ENCODE measurements at places on chromosomes 7 and 10.

- DNase-seq, result no peak
Observed at GRCh38 chr10:124708246-124708779, 35.9 kb downstream of the FAM53B start.

- no peak for DNase-seq
Observed at GRCh38 chr10:59752278-59752940, 846 bp downstream of the MRLN start.

GRCh38 chr7:36130236-36130945 is 22.7 kb upstream of the EEPD1 start:
- DNase-seq, result no peak

DNA sequence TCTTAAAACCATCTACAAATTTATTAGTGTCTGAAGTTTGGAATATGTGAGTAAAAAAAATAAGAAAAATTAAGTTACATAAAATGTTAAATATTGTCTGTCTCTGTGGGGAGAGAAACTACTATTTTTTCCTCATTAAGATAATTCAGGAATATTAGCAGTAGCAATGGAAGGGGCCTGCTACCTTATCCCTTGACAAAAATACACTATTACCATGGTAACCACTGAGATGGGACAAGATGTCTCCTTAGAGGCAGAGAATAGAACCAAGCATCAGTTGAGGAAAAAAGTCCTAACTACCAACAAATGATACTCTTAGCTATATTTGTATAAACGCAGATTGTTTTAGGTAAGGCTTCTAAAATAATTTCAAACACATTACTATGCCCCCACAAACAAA is 150.7 kb upstream of the LSM8 start:
- DNase-seq, result no peak

DNA sequence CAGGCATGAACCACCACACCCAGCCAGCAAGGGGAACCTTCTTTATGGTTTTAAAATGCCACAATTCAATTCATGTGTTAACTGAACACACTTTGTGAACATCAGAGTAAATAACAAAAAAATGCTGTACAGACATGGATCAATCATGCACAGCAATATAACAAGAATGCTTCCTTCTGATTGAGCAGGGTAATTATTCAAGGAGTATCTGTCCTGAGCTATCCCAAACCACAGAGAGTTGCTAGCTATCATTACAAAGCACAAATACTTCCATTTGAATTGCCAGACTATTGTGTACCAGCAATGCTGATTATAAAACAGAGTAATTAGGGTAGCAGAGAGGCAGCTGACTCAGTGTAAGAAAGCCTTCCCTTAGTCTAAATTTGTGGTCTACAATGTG is 11.3 kb upstream of the RHOBTB1 start:
- DNase-seq, result no peak

DNA sequence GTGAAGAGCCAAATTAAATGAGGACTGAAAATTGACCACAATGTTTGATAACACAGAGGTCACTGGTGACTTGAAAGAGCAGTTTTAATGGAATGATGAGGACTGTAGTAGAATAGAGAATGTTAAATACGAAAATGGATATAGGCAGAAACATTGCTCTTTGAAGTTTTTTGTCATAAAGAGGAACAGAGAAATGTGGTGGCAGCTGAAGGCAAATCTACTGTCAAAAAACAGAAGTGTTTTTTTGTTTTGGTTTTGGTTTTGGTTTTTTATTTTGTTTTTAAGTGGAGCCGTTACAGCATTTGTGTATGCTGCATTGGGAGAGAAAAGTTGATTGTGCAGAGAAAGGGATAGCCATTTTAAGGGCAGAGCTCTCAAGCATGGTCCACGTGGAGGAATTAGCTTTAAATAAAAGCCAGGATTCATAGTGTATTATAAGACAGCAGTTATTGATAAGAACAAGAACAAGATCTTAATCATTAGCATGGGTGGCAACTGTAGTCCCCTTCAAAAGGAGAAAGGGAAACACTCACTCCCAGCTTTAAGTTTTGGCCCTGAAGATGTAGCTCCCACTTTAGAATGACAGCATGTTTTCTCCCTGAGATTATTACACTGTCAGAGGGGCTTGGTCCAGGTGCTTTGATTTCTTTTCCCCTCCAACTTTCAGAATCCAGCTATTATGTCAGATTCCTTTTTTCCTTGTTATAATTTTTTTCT is 156.7 kb upstream of the BET1 start:
- DNase-seq, result no peak

- no peak for DNase-seq
Observed at GRCh38 chr7:120723465-120724385, 134.2 kb downstream of the TSPAN12 start.

DNA sequence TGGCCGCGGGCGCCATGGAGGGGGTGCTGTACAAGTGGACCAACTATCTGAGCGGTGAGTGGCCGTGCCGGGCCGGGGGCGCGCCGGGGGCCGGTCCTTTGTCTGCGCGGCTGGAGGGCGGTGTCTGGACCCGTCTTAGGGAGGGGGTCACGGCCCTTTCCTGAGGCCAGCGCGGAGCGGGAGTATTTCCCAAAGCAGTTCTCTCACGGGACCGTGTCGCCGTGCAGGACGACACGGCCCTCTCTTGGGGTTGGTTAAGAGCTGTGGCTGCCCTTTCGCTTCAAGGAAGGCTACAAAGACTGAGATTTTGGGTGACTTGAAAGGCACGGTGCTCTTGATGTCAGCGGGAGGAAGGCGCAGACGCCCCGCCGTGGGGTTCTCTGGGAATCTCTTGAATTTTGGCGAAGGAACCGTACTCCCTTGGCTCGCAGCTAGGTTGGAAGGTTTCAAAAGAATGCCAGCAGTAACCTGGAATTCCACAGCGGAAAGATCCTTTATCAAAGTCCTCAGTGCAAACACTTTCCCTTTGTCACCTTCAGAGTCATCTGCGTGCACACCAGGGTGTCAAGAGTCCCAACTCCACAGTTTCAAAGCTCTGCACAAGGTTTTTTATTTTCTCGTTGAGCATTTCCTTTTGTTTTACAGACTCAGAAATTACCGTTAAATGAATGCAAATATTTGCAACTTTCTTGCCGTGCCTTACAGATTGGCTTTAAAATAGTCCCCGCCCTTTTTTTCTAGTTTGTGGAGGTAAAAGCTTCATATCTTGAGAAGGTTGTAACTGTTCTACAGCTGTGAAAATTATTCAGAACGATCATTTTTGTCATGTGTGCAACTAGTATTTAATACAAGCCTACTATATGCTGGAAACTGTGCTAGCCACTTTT is 780 bp downstream of the PLEKHA8 start:
- DNase-seq, result peak; percentile 34

- DNase-seq, result no peak
Observed at GRCh38 chr10:25441270-25441669, 266.5 kb downstream of the GPR158 start.

DNA sequence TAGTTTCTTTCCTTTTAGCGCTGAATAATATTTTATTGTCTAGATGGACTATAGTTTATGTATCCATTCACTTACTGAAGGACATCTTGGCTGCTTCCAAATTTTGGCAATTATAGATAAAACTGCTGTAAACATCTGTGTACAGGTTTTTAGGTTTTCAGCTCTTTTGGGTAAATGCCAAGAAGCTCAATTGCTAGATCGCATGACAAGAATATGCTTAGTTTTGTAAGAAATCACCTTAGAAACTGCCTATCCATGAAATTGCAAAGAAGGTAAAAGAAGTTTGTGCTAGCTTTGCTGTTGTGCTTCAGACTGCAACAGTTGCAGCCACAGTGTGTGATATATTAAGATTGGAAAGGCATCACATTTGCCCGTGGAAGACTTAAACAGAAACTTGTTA is 103.2 kb upstream of the TNS3 start:
- DNase-seq, result no peak

DNA sequence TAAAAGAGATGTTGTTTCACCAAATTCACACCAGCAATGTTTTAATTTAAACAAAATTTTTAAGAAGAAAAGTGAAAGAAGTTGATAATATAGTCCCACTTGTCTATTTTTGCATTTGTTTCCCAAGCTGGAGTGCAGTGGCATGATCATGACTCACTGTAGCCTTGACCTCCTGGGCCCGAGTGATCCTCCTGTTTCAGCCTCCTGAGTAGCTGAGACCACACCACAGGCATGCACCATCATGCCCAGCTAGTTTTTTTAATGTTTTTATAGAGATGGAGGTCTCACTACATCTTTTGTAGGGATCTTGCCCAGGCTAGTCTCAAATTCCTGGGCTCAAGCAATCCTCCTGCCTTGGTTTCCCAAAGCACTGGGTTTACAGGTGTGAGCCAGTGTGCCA is 14.1 kb upstream of the NDUFA5 start:
- peak; percentile 17 for DNase-seq

GRCh38 chr10:100535338-100535714 is 417 bp upstream of the HIF1AN start:
- no peak for DNase-seq

DNA sequence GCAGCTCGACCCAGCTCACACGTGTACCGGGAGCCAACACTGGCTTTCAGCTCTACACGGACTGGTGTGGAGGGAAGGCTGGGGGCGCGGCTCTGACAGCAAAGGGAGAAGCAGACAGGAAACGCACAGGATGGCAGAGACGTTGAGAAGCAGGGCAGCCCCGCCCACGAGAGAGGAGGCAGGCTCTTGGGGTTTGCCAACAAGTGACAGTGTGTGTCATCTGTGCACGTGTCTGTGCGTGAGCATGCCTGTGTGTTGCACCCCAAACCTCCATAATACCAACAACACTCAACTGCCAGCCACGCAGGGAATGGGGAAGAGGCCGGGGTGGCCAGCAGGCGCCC is 64.4 kb upstream of the PDGFA start:
- no peak for DNase-seq

DNA sequence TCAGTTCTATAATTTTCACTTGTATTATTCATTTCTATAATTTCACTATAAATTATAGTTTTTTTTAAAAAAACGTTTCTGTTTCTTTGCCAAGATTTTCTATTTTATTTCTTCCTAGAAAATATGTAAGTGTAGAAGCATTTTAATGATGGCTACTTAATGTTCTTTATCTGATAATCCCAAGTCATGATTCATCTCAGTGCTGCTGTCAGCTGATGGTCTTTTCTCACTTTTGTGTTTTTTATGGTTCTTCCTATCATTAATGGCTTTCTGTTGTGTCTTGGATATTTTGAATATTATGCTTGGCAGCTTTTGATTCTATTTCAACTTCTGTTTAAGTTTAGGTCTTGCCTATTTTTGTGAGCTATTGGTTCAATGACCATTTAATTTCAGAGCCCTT is 268.6 kb downstream of the BAMBI start:
- DNase-seq, result no peak

DNA sequence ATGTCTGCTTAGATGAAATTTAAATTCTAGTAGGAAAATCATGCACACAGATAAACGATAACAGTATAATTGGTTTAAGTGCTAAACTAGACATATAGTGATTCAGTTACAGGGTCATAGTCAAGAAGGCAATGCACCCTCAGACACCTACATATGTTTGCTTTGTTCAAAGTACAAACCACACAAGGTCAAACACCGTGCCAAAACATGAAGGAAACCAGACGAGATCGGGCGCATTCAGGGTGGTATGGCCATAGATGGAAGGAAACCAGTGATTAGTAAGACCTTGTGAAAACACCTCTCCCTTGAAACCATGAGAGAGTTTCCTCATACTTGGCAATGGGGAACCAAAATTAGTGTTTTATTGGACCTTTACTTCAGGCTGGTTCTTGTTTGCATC is 906.9 kb downstream of the PCDH15 start:
- DNase-seq, result peak; percentile 58

DNA sequence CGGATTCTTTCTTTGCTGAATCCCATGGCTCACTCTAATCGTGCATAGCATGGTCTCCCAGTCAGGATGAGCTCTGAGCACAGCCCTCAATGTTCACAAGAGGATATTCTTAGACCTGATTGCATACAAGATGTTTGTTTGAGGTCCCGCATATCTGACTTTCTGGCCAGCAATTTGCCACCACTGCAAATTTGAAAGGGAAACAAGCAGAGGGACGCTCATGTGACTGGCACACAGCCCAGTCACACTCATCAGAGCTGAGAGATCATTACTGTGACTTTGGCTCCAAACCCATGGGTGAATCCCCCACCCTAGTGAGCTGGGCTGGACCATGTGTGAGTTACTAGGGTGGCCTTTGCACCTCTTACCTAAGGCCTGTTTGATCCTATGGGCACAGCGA is 9.9 kb downstream of the TAS2R41 start:
- peak; percentile 27 for DNase-seq

- DNase-seq, result no peak
Observed at GRCh38 chr7:120274899-120275298, 1.9 kb downstream of the KCND2 start.

- DNase-seq, result no peak
Observed at GRCh38 chr7:152956006-152956405, 196.5 kb downstream of the ACTR3B start.

GRCh38 chr7:157499121-157499834 is 162.5 kb downstream of the DNAJB6 start:
- no peak for DNase-seq

- no peak for DNase-seq
Observed at GRCh38 chr7:17512181-17512675, 213.8 kb downstream of the AHR start.

DNA sequence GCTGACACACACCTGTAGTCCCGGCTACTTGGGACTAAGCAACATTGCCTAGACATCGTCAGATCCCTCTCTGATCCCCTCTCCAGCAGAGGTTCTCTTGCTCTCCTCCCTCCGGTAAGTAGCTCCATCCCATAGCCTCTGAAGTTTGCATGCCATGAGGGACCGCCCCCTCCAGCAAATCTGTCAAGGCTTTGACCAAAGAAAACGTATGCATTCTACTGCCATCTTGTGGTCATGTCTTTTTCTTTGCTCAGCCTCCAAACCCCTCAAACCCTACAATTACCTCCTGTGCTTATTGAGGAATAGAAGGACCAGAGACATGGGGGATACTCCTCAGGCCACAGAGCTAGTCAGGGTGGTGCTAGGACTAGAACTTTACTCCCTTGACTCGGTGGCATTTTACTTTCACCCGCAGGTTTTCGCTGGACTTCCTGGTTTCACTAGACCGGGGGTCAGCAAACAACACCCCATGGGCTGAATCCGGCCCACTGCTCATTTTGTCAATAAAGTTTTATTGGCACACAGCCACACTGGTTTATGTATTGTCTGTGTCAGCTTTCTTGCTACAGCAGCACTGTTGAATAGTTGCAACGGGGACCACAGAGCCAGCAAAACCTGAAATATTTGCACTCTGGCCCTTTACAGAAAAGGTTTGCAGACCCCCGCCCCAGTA is 202.6 kb upstream of the FOXK1 start:
- peak; percentile 72 for DNase-seq
